NCI-H1105 treated with DMSO at 0.1 percent for 48 hours (cell line): ENCODE measurements at places on chromosomes 12 and 14.

DNA sequence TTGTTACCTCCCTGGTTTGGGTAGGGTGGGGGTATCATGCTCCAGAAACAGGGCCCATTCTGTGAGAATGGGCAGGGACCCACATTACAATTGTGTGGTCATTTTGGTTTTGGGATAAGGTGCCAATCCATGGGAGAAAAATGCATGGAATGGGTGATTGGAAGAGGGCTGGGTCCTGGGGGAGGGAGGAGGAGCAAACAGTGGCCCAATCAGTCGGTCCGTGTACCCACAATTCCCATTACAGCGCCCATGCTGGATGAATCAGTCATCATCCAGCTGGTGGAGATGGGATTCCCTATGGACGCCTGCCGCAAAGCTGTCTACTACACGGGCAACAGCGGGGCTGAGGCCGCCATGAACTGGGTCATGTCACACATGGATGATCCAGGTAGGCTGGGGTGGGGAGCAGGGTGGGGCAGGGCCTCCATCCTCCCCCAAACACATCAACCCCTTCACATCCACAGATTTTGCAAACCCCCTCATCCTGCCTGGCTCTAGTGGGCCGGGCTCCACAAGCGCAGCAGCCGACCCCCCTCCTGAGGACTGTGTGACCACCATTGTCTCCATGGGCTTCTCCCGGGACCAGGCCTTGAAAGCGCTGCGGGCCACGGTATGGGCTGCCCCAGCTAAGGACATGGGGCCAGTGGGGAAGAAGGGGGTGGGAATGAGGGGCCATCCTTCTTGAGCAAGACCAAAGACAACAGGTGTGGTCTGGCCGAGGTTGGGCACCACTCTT is 3.6 kb upstream of the TPI1 start:
- no peak for DNase-seq

- no peak for DNase-seq
Observed at GRCh38 chr12:124646385-124647230, 79.2 kb upstream of the NCOR2 start.

- no peak for DNase-seq
Observed at GRCh38 chr12:112939761-112940381, 1.6 kb downstream of the OAS3 start.

GRCh38 chr14:62187265-62187664 is 425.0 kb downstream of the SNAPC1 start:
- no peak for DNase-seq

GRCh38 chr12:70598467-70599193 is 38.6 kb downstream of the PTPRB start:
- DNase-seq = peak; percentile 77

DNA sequence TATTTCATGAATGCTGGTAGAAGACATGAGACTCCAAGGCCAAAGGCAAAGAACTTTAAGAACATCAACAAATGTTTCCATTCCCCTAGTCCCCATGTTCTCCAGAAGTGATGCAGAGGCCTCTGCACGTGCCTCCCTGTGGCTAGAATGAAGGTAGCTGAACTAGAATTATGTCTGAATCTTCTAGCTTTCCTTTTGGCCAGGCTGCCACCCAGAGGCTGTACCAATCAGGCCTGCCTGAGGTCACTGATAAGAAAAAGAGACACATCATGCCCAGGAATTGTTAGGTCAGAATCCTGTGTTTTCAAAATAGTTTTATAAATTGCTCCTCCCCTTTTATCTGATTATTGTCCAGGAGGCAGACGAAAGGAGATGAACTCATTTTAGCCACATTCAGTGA is 188.0 kb upstream of the SLC16A7 start:
- DNase-seq = no peak

- peak; percentile 9 for DNase-seq
Observed at GRCh38 chr12:67085699-67086098, 183.5 kb upstream of the CAND1 start.

GRCh38 chr12:120064054-120064940 is 52.3 kb downstream of the RAB35 start:
- no peak for DNase-seq

DNA sequence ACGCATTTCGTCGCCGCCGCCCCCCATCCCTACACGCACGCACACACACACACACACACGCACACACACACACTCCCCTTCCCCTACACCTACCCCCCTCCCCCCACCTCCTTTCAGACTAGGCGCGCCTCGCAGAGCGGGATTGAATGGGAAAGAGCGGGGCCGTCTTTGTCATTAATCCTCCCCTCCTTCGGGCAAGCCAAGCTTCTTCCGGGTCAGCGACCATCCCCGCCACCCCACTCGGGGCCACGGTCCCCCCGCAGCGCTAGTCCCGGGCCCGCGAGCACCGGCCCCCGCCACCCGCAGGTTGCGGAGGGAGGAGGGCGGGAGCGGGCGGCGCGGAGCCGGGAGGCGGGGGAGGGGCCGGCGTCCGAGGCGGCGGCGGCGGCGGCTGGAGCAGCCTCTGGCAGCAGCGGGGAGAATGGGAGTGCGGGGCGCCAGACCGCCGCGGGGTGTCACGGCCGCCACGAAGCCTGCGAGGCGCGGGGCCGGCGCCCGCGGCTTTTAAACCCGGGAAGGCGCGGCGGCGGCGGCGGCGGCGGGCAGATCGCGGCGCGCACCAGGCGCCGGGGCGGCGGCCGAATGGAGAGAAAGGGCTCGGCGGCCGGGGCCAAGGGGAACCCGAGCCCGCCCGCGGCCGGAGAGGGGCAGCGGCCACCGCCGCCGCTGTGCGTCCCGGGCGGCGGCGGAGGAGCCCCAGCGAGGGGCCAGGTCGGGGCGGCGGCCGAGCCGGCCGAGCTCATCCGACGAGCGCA is at the start of gene TTC9:
Gene TTC9, plus strand, starts transcription at position 369 of the 755 bp plus-strand sequence. Its CDS starts 214 bp downstream, at position 583.
- peak; percentile 56 for DNase-seq

- no peak for DNase-seq
Observed at GRCh38 chr14:78666336-78667056, 496.3 kb downstream of the NRXN3 start.

GRCh38 chr14:76810953-76811400 is 1.7 kb downstream of the ANGEL1 start:
- DNase-seq = peak; percentile 27

DNA sequence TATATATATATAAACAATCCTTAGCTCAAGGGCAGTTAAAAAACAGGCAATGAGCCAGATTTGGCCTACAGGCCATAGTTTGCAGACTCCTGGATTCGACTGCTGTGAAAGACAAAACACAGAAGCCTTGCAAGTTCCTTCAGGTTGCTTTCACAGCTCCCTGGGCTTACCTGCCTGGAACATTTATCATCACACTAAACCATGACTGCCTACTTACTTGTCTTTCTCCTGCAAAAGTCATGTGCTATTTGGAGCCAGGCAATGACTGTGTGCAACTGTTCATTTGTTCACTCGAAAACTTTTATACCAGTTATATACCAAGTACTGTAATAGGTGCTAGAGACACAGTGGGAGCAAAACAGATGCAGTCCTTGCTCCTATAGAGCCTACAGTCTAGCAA is 2.2 kb upstream of the RPS6KA5 start:
- DNase-seq = no peak

DNA sequence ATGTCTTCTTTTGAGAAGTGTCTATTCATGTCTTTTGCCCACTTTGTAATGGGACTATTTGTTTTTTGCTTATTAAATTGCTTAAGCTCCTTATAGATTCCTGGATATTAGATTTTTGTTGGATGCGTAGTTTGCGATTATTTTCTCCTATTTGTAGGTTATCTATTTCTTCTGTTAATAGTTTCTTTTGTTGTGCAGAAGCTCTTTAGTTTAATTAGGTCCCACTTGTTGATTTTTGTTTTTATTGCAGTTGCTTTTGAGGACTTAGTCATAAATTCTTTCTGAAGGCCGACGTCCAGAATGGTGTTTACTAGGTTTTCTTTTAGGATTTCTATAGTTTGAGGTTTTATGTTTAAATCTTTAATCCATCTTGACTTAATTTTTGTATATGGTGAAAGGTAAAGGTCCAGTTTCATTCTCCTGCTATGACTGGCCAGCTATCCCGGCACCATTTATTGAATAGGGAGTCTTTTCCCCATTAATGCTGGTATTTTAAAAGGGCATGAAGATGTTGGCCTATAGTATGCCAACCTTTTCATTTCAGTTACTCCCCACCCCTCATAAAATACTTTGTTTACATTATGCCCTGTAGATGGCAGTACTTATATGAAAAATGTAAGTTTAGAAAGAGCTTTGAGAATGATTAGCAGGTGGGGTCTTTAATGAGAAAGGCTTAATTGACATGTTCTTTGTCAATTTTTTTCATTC is 62.9 kb upstream of the PSMA6 start:
- DNase-seq = peak; percentile 68

DNA sequence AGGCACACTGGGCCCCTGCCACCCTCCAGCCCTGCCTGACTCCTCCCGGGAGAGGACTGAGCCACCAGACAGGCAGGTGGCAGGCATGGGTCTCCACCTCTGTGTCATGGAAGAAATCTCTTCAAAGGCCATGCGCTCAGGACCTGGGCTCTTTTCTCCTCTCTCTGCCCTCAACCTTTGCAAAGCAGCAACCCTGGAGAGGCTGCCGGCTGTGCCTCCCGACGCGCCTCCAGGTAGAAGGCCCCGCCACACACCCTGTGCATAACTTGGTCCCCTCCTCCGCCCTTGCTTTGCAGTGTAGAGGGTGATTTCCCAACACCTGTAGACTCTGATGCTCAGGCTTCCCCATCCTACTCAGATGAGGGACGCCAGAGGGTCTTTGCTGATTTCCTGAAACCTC is 28.2 kb upstream of the TMEM179 start:
- no peak for DNase-seq

GRCh38 chr14:26526137-26526536 is 71.7 kb downstream of the NOVA1 start:
- no peak for DNase-seq

- no peak for DNase-seq
Observed at GRCh38 chr12:72289633-72290032, 17.5 kb downstream of the TRHDE start.

- DNase-seq = no peak
Observed at GRCh38 chr12:68480526-68480925, 130.2 kb upstream of the RAP1B start.

- no peak for DNase-seq
Observed at GRCh38 chr12:8829125-8829518, 6.7 kb downstream of the A2ML1 start.

- no peak for DNase-seq
Observed at GRCh38 chr12:1619587-1619986, 9.4 kb upstream of the WNT5B start.

- DNase-seq = peak; percentile 63
Observed at GRCh38 chr12:44874981-44875416, 1.1 kb downstream of the NELL2 start.

- no peak for DNase-seq
Observed at GRCh38 chr12:114851981-114852380, 168.0 kb upstream of the TBX3 start.

GRCh38 chr14:68893566-68893965 is 85.5 kb downstream of the ACTN1 start:
- DNase-seq = no peak

- no peak for DNase-seq
Observed at GRCh38 chr14:30620178-30620577, 1.9 kb upstream of the SCFD1 start.

- peak; percentile 33 for DNase-seq
Observed at GRCh38 chr12:65823513-65824375, 539 bp upstream of the HMGA2 start.

- DNase-seq = peak; percentile 58
Observed at GRCh38 chr12:63103494-63104131, 47.4 kb downstream of the AVPR1A start.

- no peak for DNase-seq
Observed at GRCh38 chr12:57893431-57894353, 47.2 kb upstream of the CTDSP2 start.

DNA sequence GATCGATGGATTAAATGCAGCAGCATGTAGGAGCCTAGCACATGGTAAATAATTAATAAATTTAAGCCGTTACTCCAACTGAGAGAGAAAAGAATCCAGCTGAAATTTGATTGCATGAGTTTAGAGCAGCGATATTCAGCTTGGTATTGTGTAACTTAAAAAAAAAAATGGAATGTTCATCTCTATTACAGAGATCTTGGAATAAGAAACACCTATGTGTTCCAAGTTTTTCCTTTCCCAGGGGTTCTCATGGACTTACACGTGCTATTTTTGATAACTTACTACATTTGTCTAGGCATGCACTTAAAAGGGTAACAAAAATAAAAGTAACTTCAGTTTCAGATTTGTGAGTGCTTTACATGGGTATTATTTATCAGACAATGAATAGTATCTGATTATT is 122.8 kb downstream of the RASSF9 start:
- no peak for DNase-seq

DNA sequence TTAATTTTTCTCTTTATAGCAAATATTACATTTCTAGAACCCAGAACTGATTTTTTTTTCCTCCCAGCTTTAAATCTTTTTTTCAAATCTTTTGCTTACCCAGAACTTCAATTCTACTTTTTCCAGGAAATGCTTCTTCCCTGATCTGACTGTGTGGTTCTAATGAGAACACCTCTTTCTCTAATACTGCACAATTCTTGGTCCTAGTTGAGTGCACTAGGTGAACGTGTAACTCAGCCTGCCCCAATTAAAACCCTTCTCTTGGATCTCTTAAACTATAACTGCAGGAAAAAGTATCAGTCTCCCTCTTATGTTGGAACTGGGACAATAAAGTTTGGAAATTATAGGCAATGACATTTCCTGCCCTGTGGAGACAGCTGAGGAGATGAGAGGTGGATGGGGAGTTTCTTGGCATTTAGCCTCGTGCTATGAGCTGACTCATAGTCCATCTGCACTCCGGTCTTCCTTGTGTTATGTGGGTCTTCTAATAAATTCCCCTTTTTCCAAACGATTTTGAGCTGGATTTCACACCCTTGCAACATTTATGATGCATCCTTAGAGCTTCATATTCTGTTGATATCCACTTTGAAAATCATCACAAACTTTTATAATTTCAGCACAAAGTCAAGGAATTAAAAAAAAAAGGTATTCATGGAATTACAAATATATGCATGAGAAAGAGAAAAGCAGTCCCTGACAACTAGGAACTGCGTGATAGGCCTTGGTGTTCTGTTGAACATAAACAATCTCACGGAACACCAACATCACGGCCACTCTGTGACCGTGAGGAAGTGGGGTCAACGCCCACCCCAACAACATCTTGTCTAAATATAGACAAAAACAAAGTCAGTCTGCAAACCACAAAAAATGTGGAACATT is 52.4 kb downstream of the BRMS1L start:
- DNase-seq = no peak
